AG04450 (cell line): ENCODE measurements at places on chromosomes 5 and 9.

DNA sequence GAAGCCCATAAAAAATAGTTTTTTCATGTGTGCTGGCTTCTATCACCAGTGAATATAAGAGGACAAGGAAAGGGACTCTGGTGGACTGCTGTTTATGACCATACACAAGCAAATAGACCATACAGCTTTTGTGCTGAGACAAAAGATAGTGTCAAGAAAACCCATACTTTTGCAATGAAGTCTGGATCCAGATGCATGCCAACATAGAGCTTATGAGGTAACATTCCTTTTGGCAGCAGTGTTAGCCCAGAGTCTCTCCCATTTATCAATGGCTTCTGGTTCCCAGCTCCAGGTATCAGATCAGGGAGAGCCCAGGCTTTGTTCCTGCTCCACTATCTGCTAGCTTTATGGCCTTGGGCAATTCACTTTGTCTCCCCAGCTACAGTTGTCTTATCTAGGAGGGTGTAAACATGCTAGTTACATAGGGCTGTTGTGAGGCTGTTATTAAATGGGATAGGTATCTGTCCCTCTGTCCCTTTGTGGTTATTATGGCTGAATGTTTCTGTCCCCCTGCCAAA lies 55.6 kb downstream of the CCDC192 start:
- DNase-seq, result no peak

- DNase-seq, result no peak
These were observed 70.4 kb downstream of the ARRDC3 start for GRCh38 chr5:91312698-91313097.

DNA sequence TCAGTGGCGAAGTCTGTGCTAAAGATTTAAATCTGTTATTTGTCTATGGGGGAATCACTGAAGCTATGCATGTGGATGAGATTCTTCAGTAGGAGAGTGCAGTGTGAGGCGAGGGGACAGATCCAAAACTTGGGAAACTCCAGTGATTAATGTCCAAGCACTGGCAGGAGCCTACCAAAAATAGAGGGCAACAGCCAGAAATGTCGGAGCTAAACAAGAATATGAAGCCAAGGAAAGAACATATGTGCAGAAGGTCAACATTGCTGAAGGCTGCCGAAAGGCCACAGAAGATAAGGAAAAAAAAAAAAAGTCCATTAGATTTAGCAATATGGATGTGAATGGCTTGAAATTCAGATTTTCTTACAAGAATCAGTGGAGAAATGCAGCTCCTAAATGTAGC lies 61.8 kb downstream of the C6 start:
- DNase-seq, result no peak

- no peak for DNase-seq
These were observed 148.7 kb downstream of the OXCT1 start for GRCh38 chr5:41721516-41721915.

- no peak for DNase-seq
These were observed 87.7 kb downstream of the AUH start for GRCh38 chr9:91273853-91274552.

DNA sequence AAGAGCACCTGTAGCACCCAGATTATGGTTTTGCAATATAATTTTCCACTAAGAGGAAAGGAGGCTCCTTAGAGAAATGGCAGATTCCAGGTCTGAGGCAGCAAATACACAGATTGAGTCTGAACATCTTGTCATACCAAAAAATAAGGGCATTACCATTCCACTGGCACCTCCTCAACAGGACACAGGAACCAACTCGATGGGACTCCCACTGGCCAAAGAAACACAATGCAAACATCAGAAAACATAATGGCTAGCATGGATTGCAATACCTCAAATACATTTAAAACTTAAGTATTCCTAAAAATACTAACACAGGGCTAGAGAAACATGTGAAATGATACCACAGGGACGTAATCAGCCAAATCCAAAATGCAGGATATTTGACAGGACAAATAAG lies 12.4 kb upstream of the RANBP17 start:
- no peak for DNase-seq

- no peak for DNase-seq
These were observed 32.5 kb upstream of the MYORG start for GRCh38 chr9:34409154-34409553.

DNA sequence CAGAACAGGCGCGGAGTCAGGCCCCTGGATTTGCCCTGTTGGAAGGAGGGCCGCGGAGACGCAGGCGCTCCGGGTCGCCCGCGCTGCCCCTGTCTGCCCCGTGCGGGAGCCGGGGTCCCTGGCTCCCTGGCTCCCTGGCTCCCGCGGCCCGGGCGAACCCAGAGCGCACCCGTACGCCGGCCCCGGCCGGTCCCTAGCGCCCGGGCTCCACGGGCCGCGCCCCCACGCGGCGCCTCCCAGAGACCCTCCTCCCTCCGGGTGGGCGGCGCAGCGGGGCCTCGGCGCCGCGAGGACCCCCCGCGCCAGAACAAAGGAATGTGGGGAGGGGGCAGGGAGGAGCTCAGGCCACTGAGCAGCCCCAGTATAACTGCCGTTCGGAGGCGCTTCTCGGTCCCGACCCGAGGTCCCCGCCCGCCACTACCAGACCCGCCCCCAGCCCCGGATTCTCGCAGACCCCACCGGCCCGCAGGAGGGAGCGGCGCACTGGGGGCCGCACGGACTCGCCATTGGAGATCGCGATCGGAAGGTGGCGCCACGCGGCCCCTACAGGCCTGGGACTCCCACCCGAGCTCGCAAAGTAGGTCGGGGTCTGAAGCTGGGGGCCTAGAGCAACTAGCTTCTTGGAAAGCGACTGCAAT lies 2.4 kb downstream of the NFIL3 start:
- no peak for DNase-seq

- DNase-seq, result no peak
These were observed 10.8 kb upstream of the CPLX2 start for GRCh38 chr5:175860531-175861045.

GRCh38 chr9:78035383-78035993 lies 3.9 kb upstream of the GNAQ start:
- peak; percentile 72 for DNase-seq

DNA sequence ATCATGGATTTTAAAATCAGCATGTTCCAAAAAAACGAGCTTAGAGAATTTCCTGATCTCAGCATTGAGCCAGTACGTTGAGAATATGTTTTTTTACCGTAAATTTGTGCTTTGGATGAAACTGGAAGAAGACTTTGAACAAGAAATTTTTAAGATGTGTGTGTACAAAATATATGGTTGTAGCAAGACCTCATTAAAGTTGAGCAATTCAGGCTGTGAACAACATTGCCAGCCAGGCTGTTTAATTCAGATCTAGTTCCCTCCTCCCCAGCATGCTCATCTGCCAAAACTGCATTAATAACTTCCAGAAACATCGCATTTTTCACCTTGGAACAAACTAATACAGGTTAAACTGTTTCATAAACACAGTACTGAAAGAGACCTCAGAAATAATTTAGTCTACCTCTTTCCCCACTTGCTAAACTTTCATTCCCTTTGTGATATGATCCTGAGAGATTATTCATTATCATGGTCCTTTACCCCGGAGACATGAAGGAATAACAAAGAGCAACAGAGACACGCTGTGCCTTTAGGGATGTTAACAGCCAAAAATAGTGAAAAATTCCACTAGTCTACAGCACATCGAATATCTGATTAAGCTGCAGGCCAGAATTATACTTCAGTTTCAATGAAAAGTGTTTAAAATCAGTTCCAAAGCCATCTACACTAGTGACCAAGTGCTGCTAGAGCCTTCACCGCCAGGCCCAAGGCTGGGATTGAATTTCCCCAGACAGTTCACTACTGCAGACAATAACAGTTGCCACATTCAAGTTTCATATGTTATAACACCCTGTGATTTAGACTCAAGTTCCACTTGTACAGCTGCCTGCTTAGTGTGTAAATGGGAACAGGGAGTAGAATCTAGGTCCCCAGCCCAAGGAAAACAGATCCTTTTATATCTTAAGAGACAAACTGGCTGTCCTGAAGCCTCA lies 89.6 kb downstream of the EFNA5 start:
- DNase-seq, result no peak

DNA sequence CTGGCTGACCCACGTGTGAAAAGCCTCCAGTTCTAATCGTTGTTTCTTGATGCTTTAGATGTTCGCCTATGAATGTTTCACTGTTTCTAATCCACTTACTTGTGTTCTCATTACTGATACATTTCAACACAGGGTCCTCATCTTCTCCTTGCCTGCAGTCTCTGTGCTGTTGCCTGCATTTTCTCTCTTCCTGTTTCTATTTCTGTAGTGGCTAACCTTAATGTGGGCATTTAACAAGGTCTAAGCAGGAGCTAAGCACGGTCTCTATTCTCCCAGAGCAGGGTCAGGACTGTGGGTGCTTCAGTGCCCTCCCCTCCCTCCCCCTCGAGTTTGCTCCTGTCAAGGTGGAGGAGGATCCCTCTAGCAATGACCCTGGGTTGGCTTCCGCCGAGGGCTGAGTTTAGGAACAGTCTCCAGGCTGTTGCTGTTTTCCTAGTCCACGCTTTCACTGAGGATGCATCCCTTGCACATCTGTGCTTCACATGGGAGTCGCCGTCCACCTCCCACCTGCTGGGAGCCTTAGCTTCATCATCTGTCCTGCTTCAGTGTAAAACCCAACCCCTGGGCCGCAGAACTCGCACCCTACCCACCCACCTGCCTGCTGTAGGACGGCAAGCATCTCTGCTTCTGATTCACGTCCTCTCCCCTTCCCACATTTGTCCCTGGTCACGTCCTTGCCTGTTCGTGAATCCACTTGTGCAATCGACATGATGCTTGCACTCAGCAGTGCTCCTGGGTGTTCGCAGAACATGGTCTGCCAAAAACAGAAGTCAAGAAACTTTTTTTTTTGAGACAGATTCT lies 2.4 kb upstream of the EXOC3 start:
- DNase-seq, result no peak

GRCh38 chr5:169350759-169351240 lies 49.9 kb upstream of the SLIT3 start:
- peak; percentile 69 for DNase-seq

DNA sequence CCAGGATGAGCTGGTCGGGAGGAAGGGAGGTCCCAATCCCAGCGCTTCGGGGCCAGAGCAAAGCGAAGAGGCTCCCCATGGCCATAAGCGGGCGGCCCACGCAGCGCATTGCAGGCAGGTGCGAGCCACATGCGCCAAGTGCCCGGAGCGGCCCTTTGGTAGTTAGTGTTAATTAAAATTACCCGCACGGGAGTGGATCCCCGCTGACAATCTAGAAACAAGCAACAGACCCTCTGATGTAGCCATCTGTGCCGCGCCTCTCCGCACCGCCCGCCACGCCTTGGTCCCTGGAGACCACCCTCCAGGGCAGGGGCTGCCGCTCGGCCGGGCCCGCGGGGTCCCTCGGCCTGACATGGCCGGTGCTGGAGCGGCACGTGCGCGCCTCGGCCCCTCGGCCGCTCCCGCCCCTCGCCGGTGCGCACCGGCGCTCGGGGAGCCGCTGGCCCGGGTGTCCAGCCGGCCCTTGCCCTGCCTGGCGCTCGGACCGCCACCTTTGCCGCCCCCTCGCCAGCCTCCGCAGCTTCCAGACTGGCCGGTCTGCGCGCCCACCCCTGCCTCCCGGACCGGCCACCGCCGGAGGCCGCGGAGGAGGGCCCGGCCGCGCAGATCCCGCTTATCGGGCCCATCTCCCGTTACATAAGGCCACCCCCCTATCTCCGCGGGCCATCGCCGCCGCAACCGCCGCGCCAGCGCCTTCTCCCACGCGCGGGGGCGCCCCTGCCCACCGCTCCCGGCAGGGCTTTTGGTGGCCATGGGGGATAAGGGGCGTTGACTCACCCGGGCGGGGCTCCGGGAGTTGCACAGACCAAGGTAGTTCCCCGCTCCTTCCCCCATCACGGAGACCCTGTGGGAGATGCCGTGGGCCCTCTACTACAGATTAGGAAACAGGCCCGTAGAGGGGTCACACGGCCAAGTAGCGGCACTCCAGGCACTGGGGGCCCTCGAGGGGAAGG lies 1.9 kb upstream of the IL13 start:
- no peak for DNase-seq

- no peak for DNase-seq
These were observed 29.9 kb downstream of the COL5A1 start for GRCh38 chr9:134671341-134672113.

DNA sequence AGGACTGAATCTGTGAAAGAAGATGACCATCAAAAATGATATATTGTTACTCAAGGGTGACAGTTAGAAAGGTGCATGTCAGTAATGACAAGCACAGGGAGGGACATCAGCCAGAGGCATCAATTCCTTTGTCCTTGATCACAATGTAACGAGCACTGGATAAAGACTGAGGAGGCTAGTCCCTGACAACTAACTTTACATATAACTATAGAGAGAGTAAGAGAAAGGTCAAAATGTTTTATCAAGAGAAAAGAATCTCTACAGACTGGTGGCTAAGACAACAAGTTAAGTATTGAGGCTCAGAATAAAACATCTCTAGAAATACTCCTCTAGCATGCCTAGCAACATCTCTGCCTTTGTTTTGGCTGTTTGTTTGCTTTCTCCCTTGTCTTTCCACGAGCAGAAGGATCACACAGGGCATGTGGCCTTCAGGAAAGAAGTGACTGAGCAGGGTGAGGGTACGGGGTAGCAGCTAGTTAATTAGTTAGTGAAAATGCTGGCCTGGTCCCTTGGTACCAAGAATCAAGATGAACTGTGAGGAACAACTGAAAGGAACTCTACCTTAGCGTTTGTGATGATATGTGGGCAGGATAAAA lies 724.1 kb upstream of the MEF2C start:
- no peak for DNase-seq

DNA sequence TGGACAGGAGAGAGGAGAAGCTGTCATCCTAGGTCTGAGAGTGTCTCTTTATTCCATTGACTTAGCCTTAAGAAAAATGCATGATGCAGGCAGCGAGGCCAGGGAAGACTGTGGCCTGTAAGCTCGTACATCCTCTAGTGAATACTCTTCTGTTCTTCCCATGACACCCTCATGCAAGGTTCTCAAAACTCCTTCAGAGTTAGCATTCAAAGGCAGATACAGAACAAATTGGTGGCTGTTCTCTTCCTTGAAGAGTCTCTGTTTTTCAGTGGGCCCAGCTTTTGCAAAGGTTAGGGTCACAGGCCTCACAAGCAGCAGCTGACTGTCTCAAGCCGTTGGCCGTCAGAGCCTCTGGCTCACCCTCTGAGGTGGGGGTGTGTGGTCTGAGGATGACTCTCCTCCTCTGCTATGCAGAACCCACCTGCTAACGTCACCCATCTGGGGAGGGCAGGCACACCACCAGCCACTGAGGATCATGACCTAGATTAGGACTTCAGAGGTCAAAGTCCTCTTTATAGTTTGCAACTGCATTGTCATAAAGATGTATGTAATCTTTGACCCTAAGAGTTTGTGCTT lies 15.1 kb downstream of the ADCY2 start:
- no peak for DNase-seq

- no peak for DNase-seq
These were observed 241.8 kb downstream of the CDH12 start for GRCh38 chr5:22611327-22611726.

GRCh38 chr9:123597876-123598556 lies 242.0 kb downstream of the CRB2 start:
- DNase-seq, result no peak

GRCh38 chr5:178389026-178389729 lies 156.6 kb upstream of the PHYKPL start:
- no peak for DNase-seq
